Stimulated activated CD4-positive, alpha-beta T cell treated with anti-CD3 and anti-CD28 coated beads, Interleukin-4, amount 100 ng/mL, for 24 hours (primary cell): ENCODE measurements at places on chromosomes 7 and 10.

GRCh38 chr7:135238112-135238744 is 4.6 kb downstream of the STRA8 start:
- DNase-seq = no peak

DNA sequence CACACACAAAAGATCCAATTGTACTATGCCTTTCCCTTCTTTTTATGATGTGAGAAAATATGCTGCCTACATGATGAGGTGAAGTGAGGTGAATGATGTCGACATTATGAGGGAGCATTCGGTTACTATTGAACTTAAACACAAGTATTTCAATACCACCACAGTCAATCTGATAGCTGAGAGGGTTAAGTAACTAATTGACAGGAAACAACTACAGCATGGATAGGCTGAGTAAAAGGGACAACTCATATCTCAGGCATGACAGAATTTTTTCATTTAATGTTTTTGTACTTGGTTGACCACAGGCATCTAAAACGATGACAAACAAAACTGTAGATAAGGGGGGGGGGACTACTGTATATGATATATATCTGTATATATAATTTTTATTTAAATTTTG is 488.9 kb downstream of the SH2D4B start:
- no peak for DNase-seq

DNA sequence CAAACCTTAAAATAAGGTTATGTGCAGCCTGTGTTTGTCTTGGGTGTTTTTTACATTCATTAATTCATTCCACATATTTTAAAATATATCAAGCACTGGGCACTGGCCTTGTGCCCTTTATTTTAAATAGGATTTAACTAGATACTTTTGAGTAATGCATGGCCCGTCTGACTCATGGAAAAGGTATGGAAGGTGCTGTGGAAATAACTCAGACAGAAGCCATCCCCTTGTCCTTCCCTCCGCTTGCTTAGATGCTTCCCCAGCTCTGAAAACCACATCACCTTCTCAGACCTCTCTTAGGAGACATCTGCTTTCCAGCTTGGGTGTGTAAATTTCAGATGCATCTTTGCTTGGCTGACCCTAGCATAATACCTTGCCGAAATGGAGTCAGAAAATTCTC is 30.5 kb downstream of the SLC18A2 start:
- DNase-seq = no peak

- no peak for DNase-seq
Observed at GRCh38 chr10:22054961-22055360, 51.4 kb upstream of the DNAJC1 start.
